Bone marrow (tissue), 2 donors: ENCODE measurements at places on chromosomes 12 and 14.

- DNase-seq: no peak
These were observed 13.4 kb downstream of the LRIG3 start for GRCh38 chr12:58906917-58907316.

- DNase-seq: no peak
These were observed 25.6 kb upstream of the ARID4A start for GRCh38 chr14:58272588-58273372.

GRCh38 chr12:92582893-92583292 is 119.9 kb upstream of the PLEKHG7 start:
- no peak for DNase-seq

- no peak for DNase-seq
These were observed 10.7 kb upstream of the BHLHE41 start for GRCh38 chr12:26135571-26135970.

GRCh38 chr12:32891526-32891925 is 5.1 kb downstream of the PKP2 start:
- no peak for DNase-seq

- DNase-seq: no peak
These were observed 118.4 kb upstream of the NCOR2 start for GRCh38 chr12:124685689-124686369.

DNA sequence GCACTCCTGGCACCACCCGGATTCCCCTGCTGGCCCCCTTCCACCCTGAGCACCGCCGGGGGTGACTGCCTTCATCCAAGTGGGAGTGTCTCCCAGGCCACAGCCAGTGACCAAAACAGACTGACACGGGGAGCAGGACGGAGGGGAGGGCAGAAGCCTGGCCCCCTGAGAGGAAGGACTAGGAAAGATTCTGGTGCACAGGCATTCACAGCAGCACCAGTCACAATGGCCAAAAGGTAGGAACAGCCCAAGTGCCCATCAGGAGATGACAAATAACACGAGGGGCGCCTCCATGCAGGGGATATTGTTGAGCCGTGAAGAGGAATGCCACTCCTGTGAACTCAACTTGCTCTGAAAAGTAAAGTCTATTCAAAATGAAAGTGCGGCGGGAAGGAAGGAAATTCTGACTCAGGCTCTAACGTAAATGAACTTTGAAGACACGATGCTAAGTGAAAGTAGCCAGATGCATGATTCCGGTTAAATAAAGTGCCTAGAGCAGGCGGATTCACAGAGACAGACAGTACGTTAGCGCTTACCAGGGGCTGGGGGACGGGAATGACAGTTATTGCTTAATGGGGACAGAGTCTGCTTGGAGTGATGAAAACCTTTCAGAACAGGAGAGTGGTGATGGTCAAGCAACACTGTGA is 146.1 kb upstream of the NCOR2 start:
- DNase-seq: peak; percentile 49

GRCh38 chr14:38038171-38038570 is 169.5 kb upstream of the SSTR1 start:
- no peak for DNase-seq

DNA sequence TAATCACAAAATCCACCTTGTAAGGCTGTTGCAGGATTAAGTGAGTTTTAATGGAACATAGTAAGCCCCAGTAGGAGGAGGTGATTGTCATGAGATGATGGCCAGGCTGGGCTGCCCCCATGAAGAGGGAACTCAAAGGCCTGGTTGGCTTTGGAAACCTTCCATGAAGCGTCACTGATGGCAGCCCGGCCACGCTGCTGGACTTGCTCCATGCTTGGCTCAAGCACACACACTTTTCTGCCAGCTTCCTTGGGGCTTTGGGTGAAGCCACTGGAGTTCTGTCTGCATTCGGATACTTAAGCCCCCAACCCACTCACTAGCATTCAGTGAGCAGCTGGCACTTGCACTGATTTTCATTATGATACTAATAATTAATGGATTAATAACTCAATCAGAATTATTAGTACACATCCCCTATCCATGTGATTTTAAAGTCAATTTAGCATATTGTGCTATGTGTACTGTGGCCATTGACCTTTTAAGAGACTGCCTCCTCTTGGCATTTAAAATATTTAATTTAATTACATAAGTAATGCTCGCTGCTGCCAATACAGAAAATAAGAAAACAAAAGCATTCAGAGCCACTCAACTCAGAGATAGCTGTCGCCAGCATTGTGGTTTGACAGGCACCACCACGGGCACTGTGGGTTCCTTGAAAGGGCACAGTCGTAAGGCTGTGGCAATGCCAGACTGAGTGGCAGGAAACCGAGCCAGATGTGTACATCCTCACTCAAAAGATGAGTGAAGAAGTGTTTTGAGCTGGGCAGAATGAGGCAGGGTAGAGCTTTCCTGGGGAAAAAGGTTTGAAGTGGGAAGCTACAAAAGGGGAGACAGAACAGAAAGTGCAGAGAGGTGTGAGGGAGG is 15.9 kb downstream of the KRT85 start:
- DNase-seq: no peak

DNA sequence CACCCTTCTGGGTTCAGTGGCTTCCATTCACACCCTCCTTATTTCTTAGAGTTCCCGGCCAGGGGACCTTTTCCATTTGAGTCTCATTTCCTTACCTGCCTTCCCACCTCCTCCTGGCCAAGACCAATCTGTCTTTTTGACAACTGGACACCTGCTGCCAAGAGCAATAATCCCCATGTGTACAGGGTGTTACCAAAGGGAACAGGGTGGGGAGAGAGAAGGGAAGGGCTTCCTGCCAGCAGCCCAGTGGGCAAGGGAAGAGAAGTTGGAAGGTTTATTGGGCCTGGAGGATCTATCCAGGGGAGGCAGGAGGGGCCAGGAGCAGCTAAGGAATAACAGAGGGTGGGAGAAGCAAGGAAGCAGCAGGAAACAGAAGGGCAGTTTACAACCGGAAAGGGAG is 346.2 kb downstream of the C12orf75 start:
- no peak for DNase-seq

- peak; percentile 68 for DNase-seq
These were observed 1.2 kb upstream of the CPNE8 start for GRCh38 chr12:38906482-38907200.

DNA sequence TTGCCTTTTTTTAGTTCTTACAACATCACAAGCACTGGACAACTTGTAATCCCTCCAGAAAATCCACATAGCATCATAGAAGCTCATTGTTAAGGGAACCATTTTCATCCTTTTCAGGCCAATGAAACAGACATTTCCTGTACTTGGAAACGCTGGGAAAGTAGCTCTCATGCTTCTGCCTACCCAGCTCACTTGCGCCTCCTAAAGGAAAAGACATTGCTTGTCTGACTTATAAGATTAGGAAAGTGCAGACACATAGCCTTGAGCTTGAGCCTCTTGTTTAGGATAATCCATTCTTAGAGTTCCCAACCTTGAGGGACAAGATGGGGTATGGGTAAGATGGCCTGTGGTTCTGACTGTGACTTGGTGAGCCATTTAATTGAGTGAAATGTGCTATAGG is 589.5 kb downstream of the NOVA1 start:
- DNase-seq: no peak

DNA sequence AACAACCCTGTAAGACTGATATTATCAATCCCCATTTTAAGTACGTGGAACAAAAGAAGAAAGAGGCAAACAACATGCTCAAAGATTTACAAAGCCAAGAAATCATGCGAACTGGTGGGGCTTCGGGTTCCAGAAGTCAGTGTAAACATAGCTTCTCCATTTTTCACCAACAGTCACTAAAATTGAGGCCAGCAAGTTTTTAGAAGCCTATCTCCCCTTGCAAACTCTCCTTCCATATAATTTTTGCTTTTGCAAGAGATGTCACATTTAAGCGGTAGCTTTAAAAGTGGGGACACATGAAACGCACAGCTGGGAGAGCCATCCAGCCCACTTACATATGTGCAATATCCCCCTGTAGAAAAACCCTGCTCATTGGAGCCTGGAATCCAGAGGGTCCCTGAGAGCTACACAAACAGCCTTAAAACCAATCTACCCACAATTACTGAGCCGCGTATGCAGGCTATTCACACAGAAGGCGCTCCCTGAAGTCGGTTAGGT is 797 bp downstream of the SLC11A2 start:
- DNase-seq: no peak

- no peak for DNase-seq
These were observed 65.0 kb downstream of the HECTD1 start for GRCh38 chr14:31142455-31143087.

DNA sequence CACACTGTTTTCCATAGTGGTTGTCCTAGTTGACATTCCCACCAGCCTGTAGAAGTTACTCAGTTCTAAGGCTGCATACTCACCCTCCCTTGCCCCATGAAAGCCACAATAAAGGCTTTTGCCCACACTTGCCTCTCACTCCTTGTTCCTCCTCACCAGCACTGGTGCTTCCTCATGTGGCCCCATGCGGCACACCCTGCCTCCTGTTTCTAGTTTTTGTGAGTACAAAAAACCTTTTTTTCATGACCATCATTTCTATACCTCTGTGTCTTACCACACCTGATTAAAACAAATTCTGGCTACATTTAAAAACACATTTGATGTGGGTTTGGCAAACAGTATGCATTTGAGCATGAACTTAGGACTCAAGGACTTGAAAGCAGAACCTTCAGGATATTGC is 40.7 kb upstream of the RIN3 start:
- no peak for DNase-seq

DNA sequence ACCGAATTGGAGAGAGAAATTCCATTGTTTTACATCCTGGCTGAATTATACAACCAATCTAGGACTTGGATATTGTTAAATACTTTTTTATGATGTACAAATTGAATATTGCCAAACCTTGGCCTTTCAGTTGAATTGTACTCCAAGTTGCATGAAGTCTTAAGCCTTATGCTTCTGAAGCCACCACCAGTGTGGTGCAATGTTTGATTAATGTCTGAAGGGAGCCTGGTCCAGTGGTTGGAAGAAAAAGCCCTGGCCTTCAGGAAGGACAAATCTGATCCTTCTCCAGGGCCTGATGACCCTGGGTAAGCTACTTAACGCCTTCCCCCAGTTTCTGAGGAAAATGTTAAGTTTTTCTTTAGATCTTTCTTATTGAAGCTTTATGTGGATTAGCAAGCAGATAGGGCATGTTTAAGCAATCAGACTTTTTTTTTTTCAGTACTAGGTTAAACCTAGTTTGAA is 72.0 kb downstream of the PAPOLA start:
- no peak for DNase-seq

GRCh38 chr14:32352631-32353030 is 23.5 kb downstream of the AKAP6 start:
- no peak for DNase-seq
